ENCODE measurements at places on chromosomes 13 and 19.

DNA sequence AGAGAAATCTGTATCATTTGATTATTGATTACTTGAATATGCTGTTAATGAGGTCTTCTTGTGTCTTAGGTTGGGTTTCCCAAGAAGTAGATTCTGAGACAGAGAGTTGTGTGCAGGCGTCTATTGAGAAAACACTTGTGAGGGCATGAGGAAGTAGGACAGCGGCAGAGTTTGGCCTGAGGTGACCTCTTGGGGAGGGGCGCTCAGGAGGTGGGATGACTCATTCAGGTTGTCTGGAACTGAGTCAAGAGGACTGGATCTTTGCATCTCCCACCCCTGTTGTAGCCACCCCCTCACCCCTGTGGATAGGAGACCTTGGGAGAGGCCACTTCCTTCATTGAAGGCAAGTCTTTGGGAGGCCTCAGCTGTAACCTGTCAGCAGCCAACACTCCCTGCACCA, 35.2 kb upstream of the WDFY2 start:
- DNase-seq = no peak

DNA sequence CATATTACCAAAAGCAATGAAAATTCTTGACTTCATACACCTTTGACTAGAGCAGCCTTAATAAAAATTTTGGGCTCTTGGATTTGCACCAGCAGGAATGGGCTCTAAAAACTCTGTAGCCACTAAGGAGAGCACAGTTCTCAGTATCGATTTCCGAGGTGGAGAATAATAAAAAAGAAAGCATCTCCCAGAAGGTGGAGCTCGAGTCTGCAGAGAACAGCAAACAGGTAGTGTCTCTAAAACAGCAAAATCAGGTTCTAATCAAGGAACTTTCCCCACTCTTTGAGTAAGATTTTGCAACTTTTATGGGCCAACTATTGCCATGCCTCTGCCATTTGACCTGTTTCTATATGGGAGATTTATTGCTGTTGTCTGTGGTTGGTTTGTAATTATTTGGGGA, 258.7 kb upstream of the GPC6 start:
- DNase-seq = no peak

- DNase-seq = no peak
Measured at GRCh38 chr19:3479834-3480215, 500 bp downstream of the SMIM24 start.

DNA sequence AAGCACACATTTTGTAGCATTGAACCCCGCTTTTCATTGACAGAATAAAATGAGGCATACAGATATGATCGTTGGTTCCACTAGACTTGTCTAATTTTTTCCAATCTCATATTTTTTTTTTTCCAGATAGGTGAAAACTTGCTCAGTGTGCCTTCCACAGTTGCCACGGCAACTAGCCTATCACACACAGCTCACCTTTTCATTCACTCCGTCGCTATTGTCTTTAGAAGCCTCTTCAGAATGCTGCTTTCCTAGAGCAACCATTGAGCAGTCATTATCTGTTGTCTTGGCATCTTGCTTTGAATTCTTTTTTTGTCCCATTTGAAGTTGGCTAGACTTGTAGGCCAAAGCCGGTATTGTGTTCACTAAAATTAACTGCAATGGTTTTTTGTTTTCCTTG, 37.7 kb upstream of the ESD start:
- DNase-seq = no peak

GRCh38 chr13:25062479-25062878, 33.5 kb upstream of the PABPC3 start:
- no peak for DNase-seq

GRCh38 chr13:26596458-26596857, 39.0 kb downstream of the WASF3 start:
- no peak for DNase-seq

- DNase-seq = no peak
Measured at GRCh38 chr13:44396701-44397580, 23.3 kb downstream of the SERP2 start.

- no peak for DNase-seq
Measured at GRCh38 chr19:4722671-4723594, 709 bp downstream of the DPP9 start.

- DNase-seq = no peak
Measured at GRCh38 chr13:59603646-59604045, 560.1 kb downstream of the DIAPH3 start.

- no peak for DNase-seq
Measured at GRCh38 chr19:609004-609346, 19.3 kb downstream of the HCN2 start.

DNA sequence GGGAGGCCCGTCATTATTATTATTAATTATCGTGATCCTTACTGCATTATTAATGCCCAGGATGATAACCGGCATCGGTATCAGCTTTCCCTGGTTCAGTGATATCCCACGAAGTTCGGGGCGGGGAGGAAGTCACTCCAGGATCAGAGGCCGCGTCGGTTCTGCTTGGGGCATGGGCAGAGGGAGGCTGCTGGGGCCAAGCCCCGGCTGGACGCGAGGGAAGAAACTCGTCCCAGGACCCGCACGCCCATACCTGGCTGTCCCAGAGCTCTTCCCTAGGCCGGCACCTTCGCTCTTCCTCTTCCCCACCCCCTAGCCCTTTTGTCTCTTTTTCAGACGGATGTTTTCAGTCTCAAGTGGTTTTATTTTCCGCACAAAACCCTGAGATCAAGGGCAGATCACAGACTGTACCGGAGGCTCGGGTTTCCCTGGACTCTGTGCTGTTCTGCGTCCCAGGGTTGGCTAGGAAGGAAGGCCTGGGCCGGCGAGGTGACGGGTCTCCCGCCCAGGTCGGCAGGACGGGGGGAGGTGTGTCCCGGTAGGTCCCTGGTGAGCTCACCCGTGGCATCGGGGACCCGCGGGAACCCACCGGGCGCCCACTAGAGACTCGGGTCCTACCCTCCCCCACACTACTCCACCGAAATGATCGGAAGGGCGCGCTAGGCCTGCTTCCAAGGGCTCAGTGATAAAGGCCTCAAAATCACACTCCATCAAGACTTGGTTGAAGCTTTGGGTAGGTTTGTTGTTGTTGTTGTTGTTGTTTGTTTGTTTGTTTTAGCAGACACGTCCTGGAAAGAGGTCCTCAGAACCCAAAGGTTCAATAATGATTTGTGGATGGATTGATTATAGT, 7.9 kb downstream of the ZIC2 start:
- no peak for DNase-seq

DNA sequence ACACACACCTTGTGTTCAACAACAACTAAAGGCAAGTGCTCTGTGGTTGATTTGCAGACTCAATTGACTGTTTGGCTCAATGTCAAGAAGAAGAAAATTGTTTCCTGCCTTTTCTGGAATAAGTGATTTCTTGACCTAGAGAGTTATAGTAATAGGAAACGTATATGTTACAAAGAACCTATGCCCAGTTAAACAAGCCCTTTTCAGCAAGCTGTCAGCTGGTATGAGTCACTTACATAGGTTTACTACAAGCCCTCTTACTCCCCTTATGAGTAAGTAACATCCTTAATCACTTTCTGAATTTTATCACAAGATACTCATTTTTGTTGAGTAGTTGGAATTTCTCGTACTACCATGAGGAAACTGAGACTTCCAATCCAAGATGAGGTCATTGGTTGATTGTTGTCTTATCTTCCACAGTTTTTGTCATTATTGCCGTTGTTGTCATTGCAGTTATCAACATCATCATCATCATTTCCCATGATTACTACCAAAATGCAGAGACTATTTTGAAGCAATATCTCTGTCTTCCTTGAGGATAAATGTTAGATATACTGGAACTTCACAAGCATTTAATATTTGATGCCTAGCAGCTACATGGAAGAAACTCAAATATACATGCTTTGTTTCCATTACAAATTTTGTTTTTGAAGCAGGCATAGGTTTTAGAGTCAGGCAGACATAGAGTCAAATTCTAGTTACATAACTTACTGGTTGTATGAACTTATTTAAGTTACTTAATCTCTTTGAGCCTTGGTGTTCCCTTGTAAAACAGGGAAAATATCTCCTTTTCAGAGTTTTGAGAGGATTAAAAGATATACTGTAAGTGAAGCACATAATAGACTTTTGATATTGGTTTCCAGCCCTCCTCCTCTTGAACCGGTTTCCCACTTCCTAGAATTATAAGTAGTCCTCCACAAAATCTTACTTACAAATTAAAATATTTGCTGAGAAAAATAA, 106.0 kb downstream of the RAP2A start:
- DNase-seq = no peak

DNA sequence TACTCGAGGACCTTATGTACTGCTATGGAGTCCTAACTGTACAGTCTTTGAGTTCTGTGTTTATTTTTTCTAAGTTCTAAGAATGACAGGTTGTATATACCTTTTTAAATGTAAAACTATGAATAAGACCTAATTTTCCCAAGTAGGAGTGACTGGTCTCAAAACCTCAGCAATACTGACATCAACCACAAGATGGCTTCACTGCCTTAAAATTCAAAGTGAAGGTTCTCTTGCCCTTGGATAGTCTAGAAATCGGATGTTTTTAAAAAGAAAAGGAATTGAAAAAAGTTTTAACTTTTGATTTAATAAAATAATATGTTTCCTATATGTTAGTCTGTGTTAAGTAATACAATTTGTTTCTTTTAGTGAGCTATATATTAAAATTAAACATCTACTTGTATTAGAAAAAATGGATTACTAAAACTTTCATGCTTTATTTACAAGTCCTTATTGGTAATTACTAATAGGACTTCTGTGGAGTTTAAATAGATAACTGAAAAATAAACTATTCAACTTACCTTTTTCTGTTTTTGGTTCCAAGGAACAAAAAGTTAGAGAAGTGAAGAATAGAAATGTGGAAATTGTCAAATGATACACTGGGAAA, 52.0 kb downstream of the TDRD3 start:
- no peak for DNase-seq

DNA sequence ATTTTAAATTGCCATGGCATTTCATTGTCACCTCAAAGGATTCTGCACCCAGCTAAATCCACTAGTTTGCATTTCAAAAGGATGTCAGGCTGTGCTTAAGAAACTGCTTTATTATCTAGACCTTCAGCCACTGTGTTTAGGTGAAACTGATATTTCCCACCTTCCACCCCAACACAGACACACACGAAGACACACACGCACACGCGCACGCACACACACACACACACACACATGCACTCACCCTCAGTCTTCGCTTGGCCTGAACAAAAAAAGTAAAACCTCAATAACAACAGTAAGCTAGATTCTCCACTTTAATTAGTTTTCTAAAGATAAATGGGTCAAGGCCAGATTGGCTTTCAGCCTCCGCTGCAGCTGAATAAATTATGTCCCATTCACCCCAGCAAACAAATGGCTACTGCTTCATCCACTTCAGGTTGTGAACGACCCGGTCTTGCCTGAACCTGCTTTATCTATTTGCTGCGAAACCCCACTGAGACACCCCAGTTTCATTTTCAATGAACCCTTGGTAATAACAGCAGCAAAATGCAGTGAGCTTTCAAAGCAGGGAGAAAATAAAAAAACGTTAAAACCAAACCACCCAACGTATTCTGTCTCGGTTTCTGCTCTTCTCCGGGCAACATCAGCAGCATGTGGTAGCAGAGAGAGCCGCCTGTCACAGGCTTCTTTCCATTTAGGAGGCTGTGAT, 166.8 kb downstream of the DCT start:
- DNase-seq = no peak
